Activated T-helper 17 cell treated with anti-CD3 and anti-CD28 coated beads, Interleukin-2, amount 50 U/mL, for 72 hours (primary cell): ENCODE measurements at places on chromosomes 1 and 21. TPM values are rescaled to one million over a fixed set of nuclear protein-coding genes. Genes with fewer than 3 reads are reported as not detected.

DNA sequence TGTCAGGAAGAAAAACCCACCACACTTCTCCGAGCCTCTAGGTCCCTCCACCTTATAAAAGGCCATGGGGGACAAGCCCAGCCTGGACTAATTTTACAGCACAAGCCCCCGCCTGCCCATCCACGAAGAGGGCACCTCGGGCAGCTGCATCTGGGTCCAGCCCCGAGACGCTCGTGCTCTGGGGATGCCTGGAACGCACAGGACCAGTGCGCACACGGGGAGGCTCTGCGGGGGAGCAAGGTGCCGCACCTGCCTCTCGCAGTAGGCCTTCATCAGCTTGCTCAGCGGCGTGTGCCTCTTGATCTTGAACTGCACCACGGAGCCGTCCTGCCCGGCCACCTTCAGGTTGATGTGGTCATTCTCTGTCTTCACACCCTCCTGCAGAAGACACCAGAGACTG, 4.1 kb downstream of the SUMO3 start:
- H3K4me1 ChIP-seq = peaks cover 23% of the 10 kb centered on the region
- no peak for ATAC-seq
- H3K4me3 ChIP-seq = no peak overlapping the region
- no peaks in the 10 kb centered on the region for H3K27me3 ChIP-seq
- H3K27ac ChIP-seq = no peak overlapping the region

DNA sequence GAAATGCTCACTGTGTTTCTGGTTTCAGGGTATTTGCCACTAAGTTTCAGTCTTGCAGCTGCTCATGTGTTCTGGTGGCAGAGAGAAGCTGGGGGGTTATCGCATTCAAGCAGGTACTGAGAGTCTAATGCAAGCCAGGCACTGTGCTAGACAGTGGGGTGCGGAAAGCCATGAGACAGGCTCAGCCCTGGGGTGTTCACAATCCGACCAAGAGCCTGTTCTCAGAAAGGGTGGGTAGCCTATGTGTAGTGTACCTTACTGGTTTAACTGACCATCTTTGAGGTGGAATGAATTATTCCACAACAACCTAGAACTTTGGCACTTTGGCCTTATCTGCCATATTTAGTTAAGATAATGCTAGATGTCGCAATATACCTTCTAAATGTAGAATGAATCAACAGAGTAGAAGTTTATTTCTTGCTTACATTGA, 55.3 kb upstream of the ROR1 start:
- no peak overlapping the region for H3K4me3 ChIP-seq
- peaks cover 3% of the 10 kb centered on the region for H3K27me3 ChIP-seq
- no peak for ATAC-seq
- no peaks in the 10 kb centered on the region for H3K4me1 ChIP-seq
- no peaks in the 10 kb centered on the region for H3K36me3 ChIP-seq

- peaks cover 42% of the 10 kb centered on the region for H3K4me1 ChIP-seq
- ATAC-seq = peak; percentile 1
- H3K27me3 ChIP-seq = no peaks in the 10 kb centered on the region
- H3K36me3 ChIP-seq = no peaks in the 10 kb centered on the region
- H3K4me3 ChIP-seq = no peak overlapping the region
These were observed 619 bp downstream of the BCL9 start for GRCh38 chr1:147541672-147542568.

DNA sequence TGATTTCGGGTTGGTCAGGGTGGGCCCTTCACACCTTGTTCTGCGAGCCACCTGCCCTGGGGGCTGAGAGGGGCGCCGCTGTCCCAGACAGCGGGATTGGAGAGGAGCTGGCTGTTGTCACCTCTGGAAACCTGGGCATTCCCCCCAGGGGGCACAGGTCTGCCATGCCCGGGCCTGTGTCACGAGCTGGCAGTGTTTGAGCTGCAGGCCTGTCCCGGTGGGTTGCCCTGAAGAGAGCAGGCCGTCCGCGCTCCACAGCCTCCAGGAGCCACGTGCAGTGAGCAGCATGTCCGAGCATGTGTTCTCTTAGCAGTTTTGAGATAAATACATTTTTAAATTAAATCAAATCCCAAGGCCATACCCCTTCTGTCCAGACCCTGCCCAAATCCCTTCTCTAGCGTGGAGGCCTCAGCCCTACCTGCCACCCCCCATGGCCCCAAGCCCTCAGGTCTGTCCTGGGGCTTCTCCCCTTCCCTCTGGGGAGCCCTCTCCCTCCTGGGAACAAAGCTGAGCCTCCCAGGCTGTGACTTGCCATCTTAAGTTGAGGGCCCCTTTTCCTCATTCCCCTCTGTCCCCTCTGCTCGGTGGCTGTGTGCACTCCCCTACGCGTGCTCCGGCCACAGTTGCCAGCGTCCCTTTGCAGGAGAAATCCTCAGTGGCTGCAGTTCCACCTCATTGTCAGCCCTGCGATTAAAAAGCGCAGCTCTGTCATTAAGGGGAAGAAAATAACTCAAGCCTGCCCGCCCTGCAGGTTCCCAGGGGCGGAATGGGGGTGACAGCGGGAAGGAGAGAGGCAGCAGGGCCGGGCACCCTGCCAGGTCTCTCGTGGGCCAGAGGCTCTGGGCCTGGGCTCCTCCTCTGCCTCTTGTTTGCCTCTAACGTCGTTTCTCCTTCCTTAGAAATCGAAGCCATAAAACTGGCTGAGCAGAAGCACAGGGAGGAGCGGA, 26.6 kb downstream of the SLX9 start:
- H3K27ac ChIP-seq = no peak overlapping the region
- no peak overlapping the region for H3K4me3 ChIP-seq
- no peak for ATAC-seq
- H3K36me3 ChIP-seq = peaks cover 65% of the 10 kb centered on the region

DNA sequence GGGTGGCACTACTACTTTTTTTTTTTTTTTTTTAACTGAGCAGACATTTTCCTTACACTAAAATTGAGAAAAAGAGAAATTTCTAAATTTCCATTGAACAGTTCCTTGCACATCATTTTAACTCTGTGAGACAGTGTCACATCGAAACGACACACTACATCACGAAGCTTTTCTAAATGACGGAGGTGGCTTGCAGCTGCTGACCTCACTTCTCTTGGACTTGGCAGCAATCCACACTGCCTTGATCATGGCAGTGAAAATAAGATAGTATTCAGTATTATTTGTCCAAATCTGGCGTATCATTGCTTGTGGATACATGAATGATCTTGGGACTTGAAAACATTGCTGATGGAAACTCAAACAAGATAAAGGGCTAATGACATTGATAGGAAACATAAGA, 80.3 kb upstream of the CYYR1 start:
- no peaks in the 10 kb centered on the region for H3K4me1 ChIP-seq
- no peak overlapping the region for H3K4me3 ChIP-seq
- ATAC-seq = no peak
- H3K27ac ChIP-seq = no peak overlapping the region

DNA sequence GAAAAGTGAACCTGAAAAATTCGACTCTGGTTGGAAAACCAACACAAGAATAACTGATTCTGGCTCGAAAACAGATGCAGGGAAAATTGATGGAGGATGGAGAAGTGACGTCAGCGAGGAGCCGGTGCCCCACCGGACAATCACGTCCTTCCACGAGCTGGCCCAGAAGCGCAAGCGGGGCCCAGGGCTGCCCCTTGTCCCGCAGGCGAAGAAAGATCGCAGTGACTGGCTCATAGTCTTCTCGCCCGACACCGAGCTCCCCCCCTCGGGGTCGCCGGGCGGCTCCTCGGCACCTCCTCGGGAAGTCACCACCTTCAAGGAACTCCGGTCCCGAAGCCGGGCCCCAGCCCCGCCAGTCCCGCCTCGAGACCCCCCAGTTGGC, 1.9 kb downstream of the RUSC1 start:
- peaks cover 37% of the 10 kb centered on the region for H3K36me3 ChIP-seq
- peak overlapping the region; percentile 75 for H3K4me3 ChIP-seq
- no peaks in the 10 kb centered on the region for H3K27me3 ChIP-seq
- H3K27ac ChIP-seq = peak overlapping the region; percentile 48

LRRC53 gene
- total RNA-seq = not detected

DMBX1 gene
- total RNA-seq = 0.43 TPM
